ENCODE measurements at places on chromosomes 16 and 17.
A peak's percentile ranks its signal among the peaks of the same experiment; 100 is the strongest.

- DNase-seq = peak; percentile 83
Observed at GRCh38 chr16:58022601-58023371, 2.8 kb upstream of the MMP15 start.

GRCh38 chr16:19690196-19690595, 27.8 kb downstream of the KNOP1 start:
- DNase-seq = no peak

- DNase-seq = no peak
Observed at GRCh38 chr16:11719171-11719570, 23.5 kb downstream of the TXNDC11 start.

GRCh38 chr17:70314096-70314495, 144.8 kb downstream of the KCNJ2 start:
- no peak for DNase-seq

- no peak for DNase-seq
Observed at GRCh38 chr17:9977180-9977575, 72.1 kb upstream of the RCVRN start.

GRCh38 chr17:8420041-8420934, 15.4 kb upstream of the NDEL1 start:
- DNase-seq = peak; percentile 82

DNA sequence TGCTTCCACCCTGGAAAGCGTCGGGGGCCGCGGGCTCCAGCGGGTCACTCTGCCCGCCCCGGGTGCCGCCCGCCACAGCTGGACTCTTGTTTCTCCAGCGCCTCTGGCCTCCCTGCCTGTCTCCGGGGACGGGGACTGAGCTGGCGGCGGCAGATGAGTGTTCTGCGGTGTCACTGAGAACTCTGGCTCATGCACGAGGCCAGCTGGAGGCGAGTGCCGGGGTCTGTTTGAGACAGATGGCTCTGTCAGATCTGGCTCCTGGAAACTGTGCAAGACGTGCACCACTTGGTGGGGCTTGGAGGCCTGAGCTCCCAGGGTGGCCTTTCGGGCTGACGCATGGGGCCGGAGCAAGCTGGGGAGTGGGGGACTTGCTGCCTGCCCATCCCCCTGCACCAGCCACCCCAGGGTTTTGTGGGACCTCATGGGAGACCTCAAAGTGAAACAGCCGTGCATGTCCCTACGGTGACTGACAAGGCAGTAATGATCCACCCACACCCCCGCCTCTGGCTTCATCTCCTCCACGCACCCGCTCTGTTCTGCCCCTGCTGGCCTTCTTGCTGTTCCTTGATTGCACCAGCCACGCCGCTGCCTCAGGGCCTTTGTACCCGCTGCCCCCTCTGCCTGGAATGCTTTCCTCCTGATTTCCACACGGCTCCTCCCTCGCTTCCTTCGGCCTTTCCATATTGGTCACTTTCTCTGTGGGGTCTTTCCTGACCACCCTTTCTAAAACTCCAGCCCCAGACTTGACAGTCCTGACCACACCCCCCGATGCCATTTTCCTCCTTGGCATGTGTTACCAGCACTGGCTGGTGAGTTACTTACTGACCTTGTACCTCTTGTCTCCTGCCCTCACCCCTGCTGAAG, 174.9 kb upstream of the CIBAR2 start:
- no peak for DNase-seq

DNA sequence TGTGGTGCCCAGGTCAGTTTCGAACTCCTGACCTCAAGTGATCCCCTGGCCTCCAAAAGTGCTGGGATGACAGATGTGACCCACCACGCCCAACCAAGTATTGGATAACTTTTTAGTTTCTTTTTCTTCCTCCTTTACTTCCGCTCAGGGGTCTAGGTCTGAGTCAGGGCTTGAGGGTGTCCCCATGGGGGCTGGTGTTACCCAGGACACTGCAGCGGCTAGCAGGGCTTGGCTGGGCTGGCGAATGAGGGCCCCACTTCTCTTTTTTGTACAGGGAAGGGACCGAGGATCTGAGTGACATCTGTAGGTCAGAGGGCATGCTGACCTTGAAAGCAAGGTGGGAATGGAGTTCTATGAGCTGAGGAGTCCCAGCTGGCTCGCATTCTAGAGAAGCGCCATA, 24.9 kb downstream of the RAB11FIP3 start:
- DNase-seq = no peak

- DNase-seq = peak; percentile 31
Observed at GRCh38 chr16:72927199-72928089, 120.5 kb downstream of the ZFHX3 start.

GRCh38 chr16:82059161-82059982, 24.3 kb downstream of the HSD17B2 start:
- no peak for DNase-seq

DNA sequence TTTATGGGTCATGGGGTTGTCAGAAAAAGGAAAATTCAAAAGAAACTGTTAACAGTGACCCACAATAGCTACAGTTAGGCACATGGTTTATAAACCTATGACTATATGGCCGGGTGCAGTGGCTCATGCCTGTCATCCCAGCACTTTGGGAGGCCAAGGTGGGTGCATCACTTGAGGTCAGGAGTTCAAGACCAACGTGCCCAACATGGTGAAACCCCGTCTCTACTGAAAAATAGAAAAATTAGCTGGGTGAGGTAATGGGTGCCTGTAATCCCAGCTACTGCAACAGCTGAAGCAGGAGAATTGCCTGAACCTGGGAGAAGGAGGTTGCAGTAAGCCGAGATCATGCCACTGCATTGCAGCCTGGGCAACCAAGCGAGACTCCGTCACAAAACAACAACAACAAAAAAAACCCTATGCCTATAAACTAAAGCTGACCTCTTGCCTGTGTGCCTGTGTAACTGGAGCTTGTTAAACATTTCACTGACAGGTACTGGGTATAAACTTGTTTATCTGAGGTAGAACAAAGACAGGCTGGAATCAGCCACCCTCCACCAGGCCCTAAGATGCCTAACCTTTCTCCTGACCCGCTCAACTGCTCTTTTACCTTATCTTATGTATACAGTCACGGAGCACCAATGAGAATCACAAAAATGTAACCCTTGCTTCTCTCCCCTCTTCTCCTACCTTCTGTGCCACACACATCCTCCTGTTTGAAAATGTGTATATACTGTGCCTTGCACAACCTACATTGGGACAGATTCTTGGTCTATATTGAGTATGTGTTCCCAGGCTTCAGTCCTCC, 62.9 kb upstream of the ATF7IP2 start:
- DNase-seq = peak; percentile 36

GRCh38 chr17:40857535-40857934, 9.5 kb downstream of the KRT12 start:
- no peak for DNase-seq

DNA sequence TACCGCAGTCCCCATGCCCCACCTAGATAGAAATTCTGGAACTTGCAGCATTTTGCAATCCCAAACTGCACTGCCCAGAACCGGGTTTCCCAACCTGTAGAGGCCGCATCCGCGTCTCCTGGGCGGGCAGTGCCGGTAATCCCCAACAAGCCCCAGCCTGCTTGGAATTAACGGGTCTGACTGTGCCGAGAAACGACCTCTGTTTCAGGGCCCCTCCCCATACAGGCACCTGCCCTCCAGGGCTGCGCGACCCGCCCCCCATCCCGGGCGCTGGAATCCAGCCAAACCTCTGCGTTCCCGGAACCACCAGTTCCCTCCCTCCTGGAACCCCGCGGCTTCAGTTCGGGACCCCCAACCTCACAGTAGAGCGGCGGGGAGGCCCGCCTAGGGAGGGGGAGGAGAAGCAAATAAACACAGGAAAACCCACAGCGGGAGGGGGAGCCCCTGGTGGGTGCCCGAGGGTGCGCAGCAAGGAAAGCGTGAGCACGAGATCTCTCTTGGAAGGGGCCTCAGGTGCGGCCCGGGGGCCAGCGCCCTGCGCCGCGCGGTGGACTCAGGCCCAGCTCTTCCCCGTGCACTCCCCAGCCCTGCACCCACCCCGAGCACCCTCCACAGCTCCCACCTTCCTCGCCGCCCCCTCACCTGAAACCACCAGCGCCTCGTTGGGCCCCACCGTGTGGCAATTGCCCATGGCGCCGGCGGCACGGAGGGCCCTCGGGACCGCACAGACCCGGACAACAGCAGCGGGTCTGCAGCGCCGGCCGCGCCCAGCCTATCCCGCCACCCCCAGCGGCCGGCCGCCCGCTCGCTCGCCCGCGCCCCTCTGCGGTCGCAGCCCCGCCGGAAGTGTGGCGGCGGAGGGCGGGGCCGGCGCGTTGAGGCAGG, at the start of gene FLOT2:
TSS of gene FLOT2 (minus strand) at position 850 of the 885 bp plus-strand sequence. CDS start at position 691, 159 bp downstream.
- peak; percentile 94 for DNase-seq

DNA sequence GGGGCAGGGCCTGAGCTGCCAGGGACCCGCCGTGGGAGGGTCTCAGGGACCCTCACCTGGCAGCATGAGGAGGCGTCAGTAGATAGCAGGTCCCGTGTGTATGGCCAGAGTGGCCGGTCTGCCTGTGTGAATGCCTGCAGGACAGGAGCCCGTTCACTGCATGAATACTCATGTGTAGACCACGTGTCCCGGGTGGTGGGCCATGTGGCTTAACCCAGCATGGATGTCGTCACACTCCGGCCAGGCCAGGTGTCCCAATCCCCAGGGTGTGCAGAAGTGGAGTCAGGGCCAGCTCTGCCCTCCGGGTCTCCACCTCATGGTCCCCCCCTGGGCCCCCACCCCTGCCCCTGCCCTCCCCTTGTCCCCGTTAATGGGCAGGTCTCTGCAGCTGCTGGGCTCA, 53.7 kb downstream of the BAHCC1 start:
- no peak for DNase-seq

DNA sequence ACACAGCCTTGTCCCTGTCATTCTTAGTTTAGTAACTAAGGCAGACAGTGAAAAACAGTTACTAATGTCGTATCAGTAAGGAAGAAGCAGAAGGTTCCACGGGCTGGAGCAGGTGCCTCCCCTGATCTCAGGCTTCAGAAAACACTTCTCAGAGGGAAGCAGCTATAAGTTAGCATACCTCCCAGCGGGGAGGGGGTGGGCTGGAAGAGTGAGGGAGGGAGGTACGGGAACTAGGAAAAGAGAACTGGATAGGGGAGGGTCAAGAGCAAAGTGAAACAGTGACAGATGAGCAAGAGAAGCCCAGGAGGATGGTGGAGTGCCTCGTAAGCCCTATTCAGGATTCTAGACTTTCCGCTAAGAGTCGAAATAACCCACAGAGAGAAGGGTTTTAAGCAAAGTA, 186.3 kb upstream of the XYLT1 start:
- DNase-seq = no peak

DNA sequence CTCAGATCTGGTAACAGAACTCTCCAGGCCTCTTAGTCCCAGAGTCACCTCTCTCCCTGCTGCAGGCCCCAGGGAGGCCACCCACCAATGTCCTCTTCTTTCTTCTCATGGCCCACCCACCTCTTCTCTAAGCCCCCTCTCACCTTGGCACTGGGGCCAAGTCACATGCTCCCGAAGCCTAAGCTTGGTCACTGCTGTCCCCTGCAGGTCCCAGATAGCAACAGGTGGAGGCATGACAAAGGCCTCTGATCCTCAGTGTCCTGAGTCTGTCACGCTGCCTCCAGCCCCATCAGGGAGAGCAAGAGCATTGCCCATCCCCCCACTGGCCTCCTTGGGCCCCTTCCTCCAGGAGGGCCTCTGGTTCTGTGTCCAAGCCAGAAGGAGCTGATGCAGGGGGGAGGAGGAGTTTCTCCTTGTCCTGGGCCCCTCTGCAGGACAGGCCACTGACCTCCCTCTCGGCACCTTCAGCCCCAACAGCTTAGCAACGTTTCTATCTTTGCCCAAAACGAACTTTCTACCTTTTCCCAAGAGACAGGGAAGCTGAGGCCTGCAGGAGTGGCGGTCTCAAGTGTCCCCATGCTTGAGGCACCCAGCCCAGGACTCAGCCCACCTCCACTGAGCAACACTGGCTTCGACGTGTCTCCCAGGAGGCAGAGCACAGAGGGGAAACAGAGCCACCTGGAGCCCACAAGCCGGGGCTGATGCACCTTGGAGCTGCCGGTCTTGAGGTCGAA, 8.6 kb downstream of the P2RX1 start:
- no peak for DNase-seq

DNA sequence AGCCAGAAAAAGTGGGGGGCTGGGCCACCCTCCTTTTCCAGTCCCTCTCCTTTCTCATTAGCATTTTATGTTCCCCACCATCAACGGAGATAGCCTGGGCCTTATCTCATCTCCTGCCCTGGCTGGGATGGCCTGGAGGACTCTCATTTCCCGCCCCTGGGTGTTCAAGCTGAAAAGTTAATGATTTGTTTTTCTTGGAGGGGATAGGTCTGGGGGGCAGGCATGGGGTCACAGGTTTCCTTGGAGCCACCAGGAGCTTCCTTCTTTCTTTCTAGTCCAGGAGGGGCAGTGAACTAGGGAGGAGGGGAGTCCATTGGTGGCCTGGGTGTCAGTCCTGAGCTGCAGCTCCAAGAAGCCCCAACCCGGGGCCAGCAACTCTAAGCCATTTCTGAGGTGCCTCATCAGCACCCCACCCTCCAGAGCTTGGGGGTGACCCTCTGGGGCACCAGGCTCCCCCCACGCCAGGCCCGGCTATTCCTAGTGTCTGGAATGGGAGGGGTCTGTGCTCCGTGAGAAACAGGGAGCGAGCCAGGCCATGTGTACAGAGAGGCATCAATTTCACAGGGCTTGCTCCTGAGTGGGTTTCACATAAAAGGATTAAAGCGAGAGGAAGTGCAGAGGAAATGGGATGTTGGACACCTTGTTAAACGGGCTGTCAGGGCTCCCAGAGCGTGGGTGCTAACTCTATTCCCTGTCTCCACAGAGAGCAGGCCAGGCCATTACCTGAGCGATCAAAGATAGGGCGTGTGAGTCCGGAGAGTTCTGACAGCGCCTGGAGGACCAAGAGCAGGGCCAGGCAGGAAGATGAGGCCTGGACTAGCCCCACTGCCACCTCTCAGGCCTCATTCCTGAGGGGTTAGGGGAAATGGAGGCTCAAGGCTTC, 90.6 kb upstream of the LHX1 start:
- DNase-seq = no peak

- no peak for DNase-seq
Observed at GRCh38 chr16:57025941-57026777, 36.8 kb downstream of the NLRC5 start.

Measured in cardiac septum (tissue), 1 donor.